Stimulated activated CD4-positive, alpha-beta T cell treated with anti-CD3 and anti-CD28 coated beads, Interleukin-1b, Interleukin-23, amount 100 ng/mL, for 48 hours (primary cell): ENCODE measurements at places on chromosomes 6 and 20.

DNA sequence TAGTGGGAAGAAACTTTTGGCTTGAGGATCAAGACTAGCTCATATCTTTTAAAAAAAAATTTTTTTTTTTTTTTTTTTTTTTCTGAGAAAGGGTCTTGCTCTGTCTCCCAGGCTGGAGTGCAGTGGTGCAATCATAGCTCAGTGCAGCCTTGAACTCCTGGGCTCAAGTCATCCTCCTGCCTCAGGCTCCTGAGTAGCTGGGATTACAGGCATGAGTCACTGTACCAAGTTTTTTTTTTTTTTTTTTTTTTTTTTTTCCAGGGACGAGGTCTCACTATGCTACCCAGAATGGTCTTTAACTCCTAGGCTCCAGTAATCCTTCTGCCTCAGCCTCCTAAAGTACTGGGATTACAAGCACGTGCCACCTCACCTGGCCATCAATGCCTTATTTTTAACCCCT is 27.9 kb downstream of the GCLC start:
- no peak for DNase-seq

- no peak for DNase-seq
Measured at GRCh38 chr6:28357036-28357435, 7.3 kb downstream of the ZKSCAN3 start.

DNA sequence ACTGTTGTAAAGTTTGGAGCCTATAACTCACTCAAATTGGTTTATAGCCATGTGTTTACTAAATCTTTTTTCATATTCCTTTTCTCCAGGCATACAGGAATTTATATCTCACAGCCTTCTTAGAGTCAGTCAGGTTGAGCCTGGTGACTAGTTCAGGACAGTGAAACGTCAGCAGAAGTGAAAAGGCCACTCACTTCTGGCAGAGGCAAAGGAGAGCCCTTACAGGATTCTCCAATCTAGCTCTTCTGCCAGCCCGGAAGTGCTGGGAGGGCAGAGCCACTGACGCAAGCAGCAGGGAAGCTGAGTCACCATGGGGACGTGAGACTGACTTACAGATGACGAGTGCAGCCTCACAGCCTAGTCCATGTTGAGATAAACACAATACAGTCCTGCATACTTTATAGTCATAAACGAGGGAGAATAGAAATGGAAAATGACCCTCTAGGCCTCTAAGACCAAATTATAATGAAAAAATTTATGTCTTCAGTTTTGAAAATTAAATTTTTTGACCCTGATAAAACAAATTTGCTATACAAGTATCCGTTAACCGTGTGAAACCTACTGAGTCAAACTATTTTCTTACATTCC is 1.3 kb downstream of the PXT1 start:
- DNase-seq = peak; percentile 93

DNA sequence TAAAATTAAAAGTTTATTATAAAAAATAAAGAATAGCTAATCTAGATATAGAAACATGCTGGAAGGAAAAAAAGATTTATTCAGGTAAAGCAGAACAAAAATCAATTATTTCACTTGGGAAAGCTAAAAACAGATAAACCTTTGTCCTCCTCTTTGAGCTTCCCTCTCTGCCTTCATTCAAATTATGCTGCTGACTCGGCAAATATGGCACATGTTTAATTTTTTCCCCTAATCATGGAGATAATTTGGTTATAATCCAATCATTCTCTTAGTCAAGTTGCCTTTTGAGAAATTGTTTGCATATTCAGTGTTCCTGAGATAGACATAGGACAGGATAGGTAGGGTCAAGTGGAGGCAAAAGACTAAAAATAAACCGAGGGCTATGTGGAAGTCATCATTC is 556.8 kb upstream of the PTCHD4 start:
- DNase-seq = no peak

GRCh38 chr6:40378071-40378724 is 209.0 kb downstream of the LRFN2 start:
- no peak for DNase-seq

- no peak for DNase-seq
Measured at GRCh38 chr6:124660185-124660584, 302.1 kb upstream of the RNF217 start.

- no peak for DNase-seq
Measured at GRCh38 chr6:82362144-82362543, 1.5 kb upstream of the TPBG start.
